ENCODE measurements at places on chromosomes 2 and 18. TPM values are rescaled to one million over a fixed set of nuclear protein-coding genes. Genes with fewer than 3 reads are reported as not detected.

- no peak overlapping the region for H3K4me3 ChIP-seq
- H3K36me3 ChIP-seq = no peaks in the 10 kb centered on the region
- no peak overlapping the region for H3K27ac ChIP-seq
- no peak for DNase-seq
Observed at GRCh38 chr2:30684026-30684425, 123.2 kb downstream of the CAPN13 start.

GRCh38 chr18:29012883-29013465 is 836.0 kb upstream of the CDH2 start:
- H3K36me3 ChIP-seq = no peaks in the 10 kb centered on the region
- H3K4me3 ChIP-seq = no peak overlapping the region
- H3K27ac ChIP-seq = no peak overlapping the region
- H3K4me1 ChIP-seq = no peaks in the 10 kb centered on the region

PPM1B gene
- 9.0 TPM for polyA plus RNA-seq

- no peak overlapping the region for H3K27ac ChIP-seq
- no peak overlapping the region for H3K4me3 ChIP-seq
- DNase-seq = no peak
- H3K27me3 ChIP-seq = no peaks in the 10 kb centered on the region
- H3K4me1 ChIP-seq = 0 out of 2 replicates have a peak, but pooled peaks cover 2% of the 10 kb centered on the region
Observed at GRCh38 chr2:69450735-69451416, 13.6 kb upstream of the NFU1 start.

TUBB8B gene
- polyA plus RNA-seq = not detected

GRCh38 chr2:70527447-70528080 is 26.1 kb downstream of the TGFA start:
- H3K4me3 ChIP-seq = no peak overlapping the region
- peaks cover 2% of the 10 kb centered on the region for H3K27me3 ChIP-seq
- no peaks in the 10 kb centered on the region for H3K4me1 ChIP-seq

DNA sequence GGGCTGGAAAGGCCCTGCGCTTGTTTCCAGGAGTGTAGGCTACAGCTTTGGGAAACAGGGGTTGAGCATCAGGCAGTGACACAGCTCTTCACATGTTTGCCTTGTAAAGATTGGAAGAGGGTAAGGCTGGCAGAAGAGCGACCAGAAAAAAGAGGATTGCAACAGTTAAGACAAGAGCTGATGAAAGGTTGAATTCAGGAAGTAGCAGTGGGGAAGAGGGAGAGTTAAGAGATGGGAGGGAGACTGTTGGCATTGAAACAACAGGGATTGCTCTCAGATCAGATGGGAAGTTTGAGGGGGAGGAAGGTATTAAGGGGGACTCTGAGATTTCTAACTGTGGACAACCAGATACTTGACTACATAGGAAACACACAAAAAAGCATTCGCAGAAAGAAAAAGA is 96.9 kb downstream of the CTAGE1 start:
- H3K27me3 ChIP-seq = peaks cover 10% of the 10 kb centered on the region
- no peak overlapping the region for H3K27ac ChIP-seq
- no peak overlapping the region for H3K4me3 ChIP-seq
- H3K4me1 ChIP-seq = peaks cover 2% of the 10 kb centered on the region
- DNase-seq = no peak

- H3K27ac ChIP-seq = no peak overlapping the region
- no peaks in the 10 kb centered on the region for H3K4me1 ChIP-seq
- peaks cover 12% of the 10 kb centered on the region for H3K27me3 ChIP-seq
- H3K4me3 ChIP-seq = no peak overlapping the region
- no peaks in the 10 kb centered on the region for H3K36me3 ChIP-seq
Observed at GRCh38 chr2:73134471-73134870, 21.7 kb upstream of the RAB11FIP5 start.

GRCh38 chr2:222284466-222284865 is 14.3 kb downstream of the PAX3 start:
- no peak overlapping the region for H3K27ac ChIP-seq
- no peak for DNase-seq
- H3K4me1 ChIP-seq = no peaks in the 10 kb centered on the region

DNA sequence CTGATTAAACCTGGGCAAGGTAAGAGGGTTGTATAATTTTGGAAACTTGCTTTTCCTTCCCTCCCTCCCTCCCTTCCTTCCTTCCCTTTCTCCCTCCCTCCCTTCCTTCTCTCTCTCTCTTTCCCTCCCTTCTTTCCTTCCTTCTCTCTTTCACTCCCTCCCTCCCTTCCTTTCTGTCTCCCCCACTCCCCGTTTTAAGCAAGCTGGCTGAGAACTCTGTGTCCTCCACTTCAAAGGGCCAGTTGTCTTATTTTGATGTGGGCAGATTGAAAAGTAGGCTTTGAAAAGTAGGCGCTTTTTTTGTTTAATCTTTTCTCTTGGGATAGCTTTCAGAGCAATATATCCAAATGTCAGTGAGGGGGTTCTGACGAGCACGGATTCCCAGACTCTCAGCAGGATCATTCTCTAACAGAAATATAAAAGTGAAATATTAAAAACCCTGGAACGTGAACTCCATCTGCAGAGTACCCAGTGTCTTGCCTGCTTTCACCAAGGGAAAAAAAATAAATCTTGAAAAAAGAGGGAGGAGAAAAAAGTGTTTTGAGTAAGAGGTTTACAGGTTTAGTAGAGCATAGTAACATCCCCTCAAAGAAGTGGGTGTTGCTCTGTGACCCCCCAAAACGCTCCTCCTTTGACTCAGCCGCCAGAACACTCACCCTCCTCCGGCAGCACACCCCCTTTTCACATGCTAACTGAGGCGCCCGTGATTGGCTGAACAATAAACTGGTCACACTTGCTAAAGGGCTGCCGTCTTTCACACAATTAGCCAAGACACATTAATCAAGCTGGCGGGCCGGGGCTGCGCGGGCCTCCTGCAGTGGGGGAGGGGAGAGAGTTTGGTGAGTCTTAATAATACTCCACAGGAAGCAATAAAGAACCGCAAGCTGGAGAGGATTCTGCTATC is 52.2 kb downstream of the CDK15 start:
- peak overlapping the region; percentile 85 for H3K27ac ChIP-seq
- H3K27me3 ChIP-seq = no peaks in the 10 kb centered on the region
- H3K36me3 ChIP-seq = no peaks in the 10 kb centered on the region
- peaks cover 37% of the 10 kb centered on the region for H3K4me1 ChIP-seq

KCNS3 gene
- 2.0 TPM for polyA plus RNA-seq

GRCh38 chr2:98809116-98809515 is 78.2 kb upstream of the MGAT4A start:
- no peak overlapping the region for H3K27ac ChIP-seq
- DNase-seq = no peak
- H3K36me3 ChIP-seq = no peaks in the 10 kb centered on the region
- peaks cover 11% of the 10 kb centered on the region for H3K27me3 ChIP-seq
- H3K4me3 ChIP-seq = no peak overlapping the region

- peaks cover 8% of the 10 kb centered on the region for H3K4me1 ChIP-seq
- H3K4me3 ChIP-seq = no peak overlapping the region
- H3K27me3 ChIP-seq = no peaks in the 10 kb centered on the region
- no peak overlapping the region for H3K27ac ChIP-seq
Observed at GRCh38 chr2:100070078-100070477, 72.3 kb downstream of the AFF3 start.

DNA sequence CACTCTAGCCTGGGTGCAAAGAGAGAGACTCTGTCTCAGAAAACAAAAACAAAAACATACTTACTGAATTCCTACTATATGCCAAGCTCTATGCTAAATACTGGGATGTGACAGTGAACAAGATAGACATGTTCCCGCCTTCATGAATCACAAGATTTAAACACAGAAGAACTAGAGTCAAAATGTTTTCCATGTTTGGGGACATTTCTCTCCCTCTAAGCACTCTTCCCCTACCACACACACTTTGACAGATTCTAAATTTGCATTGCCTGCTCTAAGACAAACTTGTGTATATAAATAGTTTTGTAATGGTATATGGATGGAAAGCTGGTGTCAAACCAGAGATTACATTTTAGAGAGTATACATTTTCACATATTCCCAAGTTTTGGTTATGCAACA is 11.1 kb downstream of the CYBRD1 start:
- peaks cover 4% of the 10 kb centered on the region for H3K4me1 ChIP-seq
- no peaks in the 10 kb centered on the region for H3K27me3 ChIP-seq
- no peak overlapping the region for H3K4me3 ChIP-seq

DNA sequence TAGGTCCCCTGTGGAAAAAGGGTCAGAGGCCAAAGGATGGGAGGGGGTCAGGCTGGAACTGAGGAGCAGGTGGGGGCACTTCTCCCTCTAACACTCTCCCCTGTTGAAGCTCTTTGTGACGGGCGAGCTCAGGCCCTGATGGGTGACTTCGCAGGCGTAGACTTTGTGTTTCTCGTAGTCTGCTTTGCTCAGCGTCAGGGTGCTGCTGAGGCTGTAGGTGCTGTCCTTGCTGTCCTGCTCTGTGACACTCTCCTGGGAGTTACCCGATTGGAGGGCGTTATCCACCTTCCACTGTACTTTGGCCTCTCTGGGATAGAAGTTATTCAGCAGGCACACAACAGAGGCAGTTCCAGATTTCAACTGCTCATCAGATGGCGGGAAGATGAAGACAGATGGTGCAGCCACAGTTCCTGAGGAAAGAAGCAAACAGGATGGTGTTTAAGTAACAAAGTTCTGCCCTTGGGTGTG is 165.8 kb downstream of the RPIA start:
- H3K27ac ChIP-seq = no peak overlapping the region
- H3K4me1 ChIP-seq = no peaks in the 10 kb centered on the region
- DNase-seq = no peak
- no peaks in the 10 kb centered on the region for H3K36me3 ChIP-seq
- no peak overlapping the region for H3K4me3 ChIP-seq

DNA sequence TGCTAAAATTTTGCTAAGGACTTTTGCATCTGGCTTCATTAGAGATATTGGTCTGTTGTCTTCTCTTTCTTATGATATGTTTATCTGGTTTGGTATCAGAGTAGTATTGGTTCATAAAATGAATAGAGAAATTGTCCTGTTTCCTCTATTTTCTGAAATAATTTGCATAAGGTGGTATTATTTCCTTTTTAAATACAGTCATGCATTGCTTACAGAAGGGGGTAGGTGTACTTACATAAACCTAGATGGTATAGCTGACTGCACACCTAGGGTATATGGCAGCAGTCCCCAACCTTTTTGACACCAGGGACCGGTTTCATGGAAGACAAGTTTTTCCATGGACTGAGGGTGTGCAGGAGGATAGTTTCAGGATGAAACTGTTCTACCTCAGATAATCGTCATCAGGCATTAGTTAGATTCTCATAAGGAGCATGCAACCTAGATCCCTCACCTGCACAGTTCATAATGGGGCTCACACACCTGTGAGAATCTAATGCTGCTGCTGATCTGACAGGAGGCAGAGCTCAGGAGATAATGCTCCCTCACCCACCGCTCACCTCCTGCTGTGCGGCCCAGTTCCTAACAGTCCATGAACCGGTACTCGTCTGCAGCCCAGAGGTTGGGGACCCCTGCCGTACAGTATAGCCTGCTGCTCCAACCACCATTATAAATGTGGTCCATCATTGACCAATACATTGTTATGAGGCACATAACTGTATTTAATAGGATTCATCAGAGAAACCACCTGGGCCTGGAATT is 189.2 kb downstream of the FAM210A start:
- DNase-seq = no peak
- H3K36me3 ChIP-seq = no peaks in the 10 kb centered on the region
- H3K4me1 ChIP-seq = no peaks in the 10 kb centered on the region
- H3K4me3 ChIP-seq = no peak overlapping the region
- no peak overlapping the region for H3K27ac ChIP-seq
- peaks cover 5% of the 10 kb centered on the region for H3K27me3 ChIP-seq

DNA sequence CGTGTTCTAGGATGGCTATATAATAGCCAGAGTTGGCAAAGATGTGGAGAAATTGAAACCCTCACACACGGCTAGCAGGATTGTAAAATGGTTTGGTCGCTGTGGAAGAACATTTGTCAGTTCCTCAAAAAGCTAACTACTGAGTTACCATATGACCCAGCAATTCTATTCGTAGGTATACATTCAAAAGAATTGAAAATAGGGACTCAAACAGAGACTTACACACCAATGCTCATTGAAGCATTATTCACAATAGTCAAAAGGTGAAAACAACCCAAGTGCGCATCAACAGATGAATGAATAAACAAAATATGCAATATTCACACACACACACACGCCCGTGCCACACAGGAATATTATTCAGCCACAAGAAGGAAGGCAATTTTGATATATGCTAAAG is 98.7 kb downstream of the PLA2R1 start:
- H3K36me3 ChIP-seq = no peaks in the 10 kb centered on the region
- no peak overlapping the region for H3K4me3 ChIP-seq
- no peak for DNase-seq
- H3K27ac ChIP-seq = no peak overlapping the region
- H3K27me3 ChIP-seq = no peaks in the 10 kb centered on the region
- peaks cover 4% of the 10 kb centered on the region for H3K4me1 ChIP-seq

NTSR2 gene
- polyA plus RNA-seq = not detected

GRCh38 chr2:20421988-20422370 is 24.9 kb upstream of the RHOB start:
- 0 out of 2 replicates have a peak overlapping the region, but pooled peaks have one; percentile 13 for H3K27ac ChIP-seq
- no peaks in the 10 kb centered on the region for H3K27me3 ChIP-seq

DNA sequence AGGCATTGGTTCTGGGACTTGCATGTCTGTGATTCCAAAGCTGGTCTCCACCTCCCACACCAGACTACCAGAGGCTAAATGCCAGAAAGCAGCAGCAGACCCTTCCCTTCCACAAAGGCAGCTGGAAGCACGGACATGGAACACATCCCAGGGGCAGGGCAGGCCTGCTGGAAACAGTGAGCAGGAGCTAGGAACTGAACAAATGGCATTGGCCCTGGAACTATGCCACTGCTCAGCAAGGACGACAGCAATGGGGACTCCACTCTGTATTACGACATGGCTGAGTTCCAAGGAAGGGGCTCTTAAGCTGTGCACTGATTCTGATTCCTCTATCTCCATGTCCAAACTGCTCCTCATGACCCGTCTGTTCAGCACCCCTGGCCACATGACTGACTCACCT is 77.8 kb upstream of the TFCP2L1 start:
- no peak overlapping the region for H3K4me3 ChIP-seq
- H3K27ac ChIP-seq = no peak overlapping the region
- DNase-seq = no peak
- H3K4me1 ChIP-seq = peaks cover 29% of the 10 kb centered on the region
- peaks cover 38% of the 10 kb centered on the region for H3K36me3 ChIP-seq
- no peaks in the 10 kb centered on the region for H3K27me3 ChIP-seq

DUSP11 gene
- polyA plus RNA-seq = 22.4 TPM

- H3K4me3 ChIP-seq = no peak overlapping the region
- H3K27me3 ChIP-seq = no peaks in the 10 kb centered on the region
- no peak overlapping the region for H3K27ac ChIP-seq
- H3K36me3 ChIP-seq = peaks cover 10% of the 10 kb centered on the region
- DNase-seq = peak; percentile 50
- H3K4me1 ChIP-seq = no peaks in the 10 kb centered on the region
Observed at GRCh38 chr18:79203017-79203605, 133.9 kb downstream of the ATP9B start.

DNA sequence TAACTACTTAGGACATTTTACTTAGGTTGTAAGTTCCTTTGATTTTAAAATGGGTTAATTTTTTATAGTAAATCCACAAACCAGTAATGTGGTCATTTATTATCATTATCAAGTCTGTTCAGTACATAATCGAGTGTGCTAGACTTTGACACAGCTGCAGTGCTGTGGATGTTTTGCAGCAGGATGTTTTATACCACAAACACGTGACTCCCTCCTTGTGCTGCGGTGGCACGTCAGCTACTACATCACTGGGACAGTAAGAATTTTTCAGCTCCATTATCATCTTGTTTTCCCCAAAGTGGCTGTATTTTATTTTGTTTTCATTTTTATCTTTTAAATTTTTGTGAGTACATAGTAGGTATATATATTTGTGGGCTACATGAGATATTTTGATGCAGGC is 70.0 kb downstream of the ATP9B start:
- peak; percentile 77 for DNase-seq
- H3K27me3 ChIP-seq = no peaks in the 10 kb centered on the region
- peaks cover 2% of the 10 kb centered on the region for H3K36me3 ChIP-seq
- H3K4me3 ChIP-seq = no peak overlapping the region
- H3K4me1 ChIP-seq = no peaks in the 10 kb centered on the region

CD226 gene
- polyA plus RNA-seq = 0.07 TPM

CAVIN2 gene
- polyA plus RNA-seq = 7.7 TPM
